CD4-positive, alpha-beta T cell treated with Interferon gamma for 1 hour (primary cell): ENCODE measurements at places on chromosomes 5 and 9.
A peak's percentile ranks its signal among the peaks of the same experiment; 100 is the strongest.

DNA sequence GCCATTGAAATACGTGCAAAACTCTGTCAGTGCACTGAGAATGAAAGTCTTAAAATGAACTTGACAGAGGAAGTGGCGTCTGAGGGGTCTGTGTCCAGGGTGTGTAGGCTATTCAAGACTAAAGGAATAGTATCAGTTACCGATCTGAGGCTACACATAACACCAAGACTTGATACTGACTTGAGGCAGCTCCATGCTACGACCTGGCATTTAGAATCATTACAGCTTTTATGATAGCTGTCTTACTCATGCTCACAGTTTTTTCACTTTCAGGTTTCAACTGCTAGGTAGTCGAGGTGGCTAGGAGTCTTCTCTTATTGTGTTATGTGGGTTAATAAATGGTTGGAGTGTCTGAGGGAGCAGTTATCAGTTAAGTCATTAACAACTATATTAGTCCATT lies 92.8 kb upstream of the SLCO6A1 start:
- no peak for DNase-seq

- no peak for DNase-seq
These were observed 760.0 kb upstream of the FAM174A start for GRCh38 chr5:99775189-99775588.

DNA sequence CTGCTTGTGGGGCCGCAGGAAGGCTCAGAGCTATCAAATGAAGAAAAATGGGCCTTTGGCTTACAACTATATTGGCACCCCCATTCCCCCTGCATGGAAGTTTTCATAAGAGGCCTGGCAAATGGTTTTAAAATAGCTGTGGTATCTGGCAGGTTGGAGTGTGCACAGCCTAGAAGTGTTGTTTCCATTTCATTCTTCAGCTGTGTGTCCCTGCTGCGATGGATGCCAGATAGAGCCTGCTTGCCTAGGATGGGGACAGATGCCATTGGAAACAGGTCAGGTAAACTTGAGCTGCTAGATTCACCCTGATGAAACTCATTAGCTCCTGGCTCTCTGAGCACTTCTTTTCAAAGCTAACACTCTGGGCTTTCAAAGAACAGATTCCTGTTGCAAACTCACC lies 183.3 kb downstream of the IRX1 start:
- DNase-seq: no peak

- DNase-seq: no peak
These were observed 106.1 kb downstream of the IRX1 start for GRCh38 chr5:3701694-3702093.

GRCh38 chr9:92641092-92641809 lies 28.7 kb downstream of the IPPK start:
- no peak for DNase-seq

GRCh38 chr5:124841829-124842712 lies 95.6 kb upstream of the ZNF608 start:
- no peak for DNase-seq

DNA sequence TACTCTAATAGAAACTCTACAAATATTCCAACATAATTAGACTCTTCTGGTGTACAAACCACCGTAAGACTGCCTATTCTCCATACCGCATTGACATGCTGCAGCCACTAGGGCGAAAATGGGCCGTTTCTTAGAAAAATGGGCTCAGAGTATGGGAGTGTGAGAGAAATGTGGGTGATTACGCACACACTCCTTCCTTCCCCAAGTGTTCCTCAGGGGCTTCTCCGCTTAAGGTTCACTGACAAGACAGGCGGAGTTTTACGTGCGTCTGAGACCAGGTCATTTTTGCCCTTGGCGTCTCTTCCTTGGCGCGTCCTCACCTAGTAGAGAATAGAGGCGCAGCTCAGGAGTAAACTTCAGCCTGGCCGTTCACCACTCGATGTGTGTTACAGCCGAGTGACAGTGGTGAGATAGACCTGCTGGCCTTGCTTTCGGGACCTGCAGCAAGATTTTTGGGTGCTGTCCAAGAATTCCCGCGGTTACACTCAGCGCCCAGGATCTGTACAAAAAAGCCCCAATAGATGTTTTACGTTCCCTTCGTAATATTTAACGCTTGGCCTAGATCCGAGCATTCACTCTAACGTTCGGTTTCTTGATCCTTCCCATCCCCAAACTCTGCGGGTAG lies 1.8 kb upstream of the NTRK2 start:
- DNase-seq: no peak

- no peak for DNase-seq
These were observed 113.9 kb downstream of the TMEM174 start for GRCh38 chr5:73286896-73287295.

GRCh38 chr9:105836936-105837660 lies 142.8 kb downstream of the TMEM38B start:
- no peak for DNase-seq

GRCh38 chr9:83649080-83649479 lies 26.1 kb downstream of the IDNK start:
- DNase-seq: peak; percentile 63

DNA sequence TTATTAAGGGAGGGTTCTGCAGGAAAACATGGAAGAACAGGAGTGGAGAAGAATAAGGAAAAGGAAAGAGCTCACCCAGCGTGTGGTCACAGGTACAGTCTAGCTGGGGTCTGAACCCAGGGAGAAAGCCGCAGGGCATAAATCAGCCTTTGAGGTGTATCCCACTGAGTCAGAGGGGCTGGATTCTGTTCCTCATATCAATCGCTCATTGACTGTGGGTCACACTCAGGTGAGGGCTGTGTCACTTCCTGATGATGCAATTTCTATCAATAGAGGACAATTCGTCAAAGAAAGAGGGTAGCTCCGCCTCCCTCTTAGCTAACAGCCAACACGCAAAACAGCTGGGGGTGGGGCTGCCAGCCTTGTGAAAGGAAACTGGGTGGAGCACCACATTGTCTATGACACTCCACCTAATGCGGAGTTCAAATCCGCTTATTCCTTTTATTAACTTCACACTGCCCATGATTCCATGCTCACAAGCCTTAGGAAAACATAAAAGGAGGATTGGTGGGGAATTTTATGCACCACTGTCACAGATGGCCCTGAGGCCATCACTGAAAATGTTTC lies 176.2 kb downstream of the ICE1 start:
- no peak for DNase-seq

DNA sequence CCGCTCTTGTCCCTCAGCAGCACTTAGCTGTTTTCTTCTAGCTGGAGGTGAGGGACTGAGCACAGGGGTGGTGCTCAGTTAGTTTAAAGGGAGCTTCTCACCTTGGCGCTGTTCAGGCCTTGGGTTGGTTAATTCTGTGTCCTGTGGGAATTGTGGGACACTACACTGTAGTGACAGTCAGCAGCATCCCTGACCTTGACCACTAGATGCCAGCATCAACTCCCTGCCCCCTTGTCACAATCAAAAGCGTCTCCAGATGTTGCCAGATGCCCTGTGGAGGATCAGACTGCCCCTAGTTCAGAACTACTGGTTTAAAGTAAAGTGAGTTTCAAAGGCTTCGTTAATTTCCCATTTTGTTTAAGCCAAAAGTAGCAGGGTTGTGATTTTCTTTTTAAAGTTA lies 65.5 kb upstream of the DMRT3 start:
- no peak for DNase-seq

DNA sequence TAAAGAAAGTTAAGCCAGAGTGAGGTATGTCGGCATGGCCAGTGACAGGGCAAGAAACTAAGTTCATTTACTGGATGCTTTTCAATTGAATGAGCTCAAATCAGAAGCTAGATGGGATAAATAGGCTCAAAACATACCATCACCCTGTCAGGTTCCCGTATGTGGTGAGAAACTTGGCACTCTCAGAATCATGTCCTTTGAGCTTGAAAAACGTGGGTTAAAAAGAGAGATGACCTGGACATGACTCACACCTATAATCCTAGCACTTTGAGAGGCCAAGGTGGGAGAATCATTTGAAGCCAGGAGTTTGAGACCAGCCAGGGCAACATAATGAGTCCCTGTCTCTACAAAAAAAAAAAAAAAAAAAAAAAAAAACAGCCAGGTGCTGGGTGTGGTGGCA lies 121.7 kb upstream of the RGMB start:
- no peak for DNase-seq

DNA sequence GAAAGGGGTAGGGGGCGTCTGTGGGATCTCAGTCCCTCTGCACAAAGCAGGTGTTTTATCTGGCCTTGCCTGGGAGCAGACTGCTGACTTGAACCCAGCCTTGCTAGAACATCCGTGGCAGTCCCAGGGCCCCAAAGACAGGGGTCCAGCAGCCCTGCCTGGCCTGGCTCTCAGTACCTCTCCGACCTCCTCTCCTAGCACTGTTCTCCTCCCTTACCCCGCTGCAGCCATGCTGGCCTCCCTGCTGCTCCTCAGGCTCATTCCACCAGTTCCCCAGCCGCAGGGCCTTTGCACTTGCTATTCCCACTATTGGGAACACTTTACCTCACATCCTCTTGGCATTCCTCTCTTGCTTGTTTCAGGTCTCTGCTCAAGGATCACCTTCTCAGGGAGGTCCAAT lies 45.2 kb downstream of the DUSP1 start:
- no peak for DNase-seq

- DNase-seq: no peak
These were observed 168.2 kb downstream of the ARHGAP26 start for GRCh38 chr5:142938266-142938880.

- no peak for DNase-seq
These were observed 734 bp downstream of the SKP1 start for GRCh38 chr5:134175921-134176510.

DNA sequence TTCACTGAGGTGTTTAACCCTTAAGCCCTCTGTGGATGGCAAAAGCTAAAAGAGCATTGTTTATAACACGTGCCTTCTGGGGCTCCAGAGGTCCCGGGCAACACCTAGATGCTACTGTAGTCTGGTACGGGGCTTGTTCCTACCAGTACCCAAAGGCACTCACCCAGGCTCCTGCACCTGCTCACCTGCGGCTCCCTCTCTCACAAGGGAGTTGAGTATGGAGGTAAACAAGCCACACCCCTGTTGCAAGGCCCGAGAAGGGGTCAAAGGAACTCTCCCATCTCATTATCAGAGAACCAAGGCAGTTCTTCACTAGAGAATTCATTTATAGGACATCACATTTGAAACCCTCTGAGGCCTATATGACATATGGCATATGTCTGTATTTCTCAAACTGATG lies 53.4 kb upstream of the IL6ST start:
- no peak for DNase-seq

DNA sequence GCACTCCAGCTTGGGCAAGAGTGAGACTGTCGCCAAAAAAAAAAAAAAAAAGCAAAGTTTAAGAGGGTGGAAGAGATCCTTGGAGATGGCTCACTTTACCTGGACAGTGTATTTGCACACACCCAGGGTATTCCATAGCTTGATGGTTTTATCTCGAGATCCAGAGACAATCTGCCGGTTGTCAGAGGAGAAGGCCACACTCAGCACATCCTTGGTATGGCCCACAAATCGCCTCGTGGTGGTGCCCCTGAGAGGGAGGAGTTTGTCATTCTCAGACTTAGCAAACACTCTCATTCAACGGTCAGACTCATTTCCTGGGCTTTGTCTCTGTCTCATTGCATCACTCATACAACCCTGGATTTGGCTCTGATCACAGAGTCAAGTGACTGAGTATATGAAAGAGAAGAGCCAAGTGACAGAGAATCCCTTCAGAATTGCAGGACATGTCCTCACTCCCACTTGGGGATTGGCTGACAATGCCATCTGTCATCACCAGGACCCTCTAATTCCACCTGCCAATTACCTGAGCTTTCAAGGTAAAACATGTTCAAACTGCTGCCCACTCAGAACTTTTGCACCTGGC lies 2.2 kb downstream of the RACK1 start:
- DNase-seq: peak; percentile 36

GRCh38 chr5:136769900-136770684 lies 404.7 kb upstream of the TRPC7 start:
- no peak for DNase-seq

GRCh38 chr9:133449760-133450159 lies 10.0 kb upstream of the CACFD1 start:
- DNase-seq: no peak

- DNase-seq: no peak
These were observed 3.8 kb downstream of the RFX3 start for GRCh38 chr9:3521966-3522365.

- no peak for DNase-seq
These were observed 35.5 kb upstream of the SYNPO start for GRCh38 chr5:150604894-150605440.

GRCh38 chr5:145227881-145228280 lies 607.3 kb downstream of the PRELID2 start:
- no peak for DNase-seq

GRCh38 chr5:83471405-83472212 lies at the start of gene VCAN:
TSS of gene VCAN (plus strand) at chr5:83471744. CDS start at chr5:83483519, 11,775 bp downstream.
- peak; percentile 50 for DNase-seq

GRCh38 chr5:149576021-149576420 lies 5.3 kb upstream of the ARHGEF37 start:
- no peak for DNase-seq

- DNase-seq: no peak
These were observed 20.8 kb downstream of the ANKRD55 start for GRCh38 chr5:56212130-56212879.

DNA sequence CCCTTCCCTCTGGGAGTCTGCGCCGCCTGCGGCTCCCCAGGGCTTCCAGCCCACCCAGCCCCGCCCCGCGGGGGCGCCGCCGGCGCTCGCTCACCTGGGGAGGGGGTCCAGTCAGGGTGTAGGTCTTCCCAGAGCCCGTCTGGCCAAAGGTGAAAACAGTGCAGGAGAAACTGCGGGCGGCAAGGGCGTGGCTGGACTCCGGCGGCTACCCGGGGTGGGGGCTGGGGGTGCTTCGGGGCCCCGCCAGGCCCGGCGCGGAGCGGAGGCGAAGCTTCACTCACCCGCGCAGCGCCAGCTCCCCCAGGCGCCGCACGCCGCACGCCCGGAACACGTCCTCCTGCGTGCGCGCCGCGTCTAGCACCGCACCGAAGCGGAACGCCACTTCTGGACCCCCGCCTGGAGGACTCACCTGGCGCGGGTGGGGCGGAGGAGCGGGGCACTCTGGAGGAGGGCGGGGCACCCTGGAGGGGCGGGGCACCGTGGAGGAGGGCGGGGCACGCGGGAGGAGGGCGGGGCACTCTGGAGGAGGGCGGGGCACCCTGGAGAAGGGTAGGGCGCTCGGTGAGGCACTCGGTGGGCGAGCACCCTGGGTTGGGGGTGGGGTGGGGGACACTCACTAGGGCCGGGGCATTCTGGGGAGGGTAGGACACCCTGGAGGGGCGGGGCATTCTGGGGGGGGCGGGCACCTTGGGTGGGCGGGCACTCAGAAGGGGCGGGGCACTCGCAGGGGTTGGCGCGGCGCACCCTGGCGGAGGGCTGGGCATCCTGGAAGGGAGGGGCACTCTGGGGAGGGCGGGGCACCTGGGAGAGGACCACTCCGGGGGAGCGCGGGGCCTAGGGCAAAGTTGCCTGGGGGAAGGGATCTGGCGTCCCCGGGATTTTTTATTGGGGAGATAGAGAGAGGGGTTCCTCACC lies 814 bp downstream of the KIF12 start:
- no peak for DNase-seq

GRCh38 chr5:107968998-107969397 lies 298.3 kb upstream of the EFNA5 start:
- no peak for DNase-seq

GRCh38 chr5:34843497-34843896 lies 4.5 kb downstream of the TTC23L start:
- no peak for DNase-seq

GRCh38 chr5:176608937-176609723 lies 826 bp downstream of the GPRIN1 start:
- DNase-seq: peak; percentile 25

- DNase-seq: no peak
These were observed 9.6 kb upstream of the PAPPA start for GRCh38 chr9:116144038-116144437.

GRCh38 chr5:128192368-128192767 lies 108.8 kb downstream of the SLC12A2 start:
- no peak for DNase-seq
